ENCODE measurements at places on chromosomes 4 and X. TPM values are rescaled to one million over a fixed set of nuclear protein-coding genes. Genes with fewer than 3 reads are reported as not detected.

The FRAS1 gene
- total RNA-seq, result 6.2 TPM

- no peak overlapping the region for H3K27ac ChIP-seq
- no peaks in the 10 kb centered on the region for H3K36me3 ChIP-seq
- no peak overlapping the region for H3K4me3 ChIP-seq
- no peaks in the 10 kb centered on the region for H3K27me3 ChIP-seq
- no peak for DNase-seq
These were observed 103.9 kb downstream of the MMRN1 start for GRCh38 chr4:89998469-89999011.

- no peak overlapping the region for H3K27ac ChIP-seq
- no peaks in the 10 kb centered on the region for H3K36me3 ChIP-seq
These were observed 194.3 kb downstream of the MGST2 start for GRCh38 chr4:139859876-139860275.

The CT45A10 gene
- not detected for total RNA-seq

DNA sequence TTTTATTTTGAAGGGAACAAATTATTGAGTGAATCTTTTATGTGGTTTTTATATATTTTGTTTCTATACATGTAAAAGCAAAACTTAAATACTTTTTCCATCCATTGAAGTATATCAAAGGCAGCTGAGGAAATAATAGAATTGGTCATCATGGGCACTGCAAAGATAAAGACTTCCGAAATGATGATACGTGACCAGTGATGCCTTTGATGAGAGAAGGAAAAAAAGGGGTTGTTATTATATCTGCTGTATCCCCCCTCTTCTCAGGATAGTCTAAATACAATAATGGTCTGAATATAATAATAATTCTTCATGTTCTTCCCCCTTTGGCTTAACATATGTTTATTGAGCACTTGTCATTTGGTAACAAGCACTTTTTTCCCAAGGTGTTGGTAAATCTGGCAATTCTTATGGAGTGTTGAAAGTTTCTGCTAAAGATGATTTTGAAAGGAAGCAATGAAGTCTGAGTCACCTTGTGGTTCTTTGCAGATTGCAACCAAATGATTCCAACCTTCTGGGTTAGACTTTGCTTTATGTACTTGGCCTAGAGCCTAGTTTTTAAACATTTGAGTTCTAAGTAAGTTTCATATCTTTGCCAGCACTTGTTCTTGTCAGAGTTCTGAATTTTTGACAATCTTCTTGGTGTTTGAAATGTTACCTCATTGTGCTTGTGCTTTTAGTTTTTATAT is 60.8 kb downstream of the USP9X start:
- H3K4me3 ChIP-seq, result no peak overlapping the region
- DNase-seq, result no peak

The CRMP1 gene
- 1.4 TPM for total RNA-seq

The CT47B1 gene
- total RNA-seq, result not detected

GRCh38 chrX:79482686-79483085 is 115.6 kb upstream of the ITM2A start:
- no peak overlapping the region for H3K4me3 ChIP-seq
- no peaks in the 10 kb centered on the region for H3K4me1 ChIP-seq
- H3K27me3 ChIP-seq, result no peaks in the 10 kb centered on the region
- no peaks in the 10 kb centered on the region for H3K36me3 ChIP-seq
- no peak for DNase-seq
- H3K27ac ChIP-seq, result no peak overlapping the region

DNA sequence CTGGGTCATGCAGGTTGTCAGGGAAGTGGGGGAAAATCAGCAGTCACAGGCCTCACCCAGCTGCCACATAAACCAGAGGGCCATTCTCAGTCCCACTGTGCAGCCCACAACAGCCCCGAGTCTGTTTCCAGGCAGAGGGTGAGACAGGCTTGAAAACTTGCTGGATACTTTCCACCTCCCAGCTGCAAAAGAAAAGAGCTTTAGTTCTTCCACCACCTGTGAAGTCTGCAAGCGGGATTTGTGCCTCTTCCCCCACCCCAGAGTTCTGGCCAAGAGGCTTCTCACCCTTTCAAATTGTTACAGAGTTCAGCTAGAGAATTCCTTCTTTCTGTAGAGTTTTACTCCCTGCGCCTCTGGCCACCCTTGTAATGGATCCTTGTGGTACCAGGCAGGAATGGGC is 115.5 kb upstream of the ZDHHC15 start:
- H3K4me3 ChIP-seq, result no peak overlapping the region
- no peaks in the 10 kb centered on the region for H3K4me1 ChIP-seq
- H3K27me3 ChIP-seq, result no peaks in the 10 kb centered on the region
- no peak for DNase-seq
- no peaks in the 10 kb centered on the region for H3K36me3 ChIP-seq
- H3K27ac ChIP-seq, result no peak overlapping the region

The DEFB131A gene
- total RNA-seq, result not detected

- H3K27ac ChIP-seq, result no peak overlapping the region
- no peaks in the 10 kb centered on the region for H3K36me3 ChIP-seq
- no peaks in the 10 kb centered on the region for H3K27me3 ChIP-seq
- DNase-seq, result no peak
- H3K4me1 ChIP-seq, result no peaks in the 10 kb centered on the region
These were observed 137.8 kb upstream of the DUSP21 start for GRCh38 chrX:44705817-44706551.

The PAK3 gene
- 0.73 TPM for total RNA-seq

DNA sequence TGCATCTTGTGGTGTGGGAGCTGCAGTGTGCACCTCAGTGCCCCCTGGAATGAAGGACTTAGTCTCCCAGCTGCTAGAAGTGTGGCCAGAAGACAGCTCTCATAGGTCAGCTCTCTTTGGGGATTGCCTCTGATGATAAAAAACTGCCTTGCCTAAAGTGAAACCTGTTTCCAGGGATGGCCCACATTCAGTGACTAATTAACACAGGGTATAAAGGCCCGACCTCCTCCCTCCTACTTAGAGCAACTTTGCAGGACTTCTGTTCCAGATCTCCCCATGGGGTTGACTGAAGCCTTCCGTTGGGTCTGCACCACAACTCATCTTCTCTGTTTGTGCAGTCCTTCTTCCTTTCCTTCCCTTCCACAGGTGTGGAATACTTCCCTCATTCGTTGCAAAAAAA is 53.2 kb downstream of the SPINK2 start:
- no peak overlapping the region for H3K4me3 ChIP-seq
- no peaks in the 10 kb centered on the region for H3K36me3 ChIP-seq
- H3K4me1 ChIP-seq, result no peaks in the 10 kb centered on the region
- DNase-seq, result no peak

The GUCY1A1 gene
- 60.3 TPM for total RNA-seq

DNA sequence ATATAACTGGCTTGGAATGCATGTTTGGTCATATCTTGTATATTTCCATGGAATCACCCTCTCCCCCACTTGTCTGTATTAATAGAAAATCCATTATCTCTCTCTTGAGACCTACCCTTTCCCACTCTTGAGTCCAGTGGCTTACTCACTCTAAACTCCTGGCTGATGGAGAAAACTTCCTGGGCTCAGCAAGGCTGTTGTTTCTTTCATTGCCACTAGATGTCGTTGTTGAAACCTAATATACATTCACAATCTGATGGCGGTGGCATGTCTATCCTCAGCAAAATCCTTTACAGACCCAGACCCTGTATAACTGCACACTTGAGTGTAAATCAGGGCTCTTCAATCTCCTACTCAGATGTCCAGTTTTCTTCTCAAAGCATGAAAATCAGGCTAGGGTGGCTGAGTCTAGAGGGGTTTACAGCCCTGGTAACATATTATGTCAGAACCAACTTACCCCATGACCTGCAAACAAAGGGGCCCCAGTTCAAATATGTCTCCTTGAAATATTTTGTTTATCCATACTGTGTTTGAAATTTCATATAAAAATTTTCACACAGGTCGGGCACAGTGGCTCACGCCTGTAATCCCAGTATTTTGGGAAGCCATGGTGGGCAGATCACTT is 70.0 kb upstream of the FAM241A start:
- no peaks in the 10 kb centered on the region for H3K4me1 ChIP-seq
- H3K27me3 ChIP-seq, result no peaks in the 10 kb centered on the region

The NRK gene
- 0.62 TPM for total RNA-seq

DNA sequence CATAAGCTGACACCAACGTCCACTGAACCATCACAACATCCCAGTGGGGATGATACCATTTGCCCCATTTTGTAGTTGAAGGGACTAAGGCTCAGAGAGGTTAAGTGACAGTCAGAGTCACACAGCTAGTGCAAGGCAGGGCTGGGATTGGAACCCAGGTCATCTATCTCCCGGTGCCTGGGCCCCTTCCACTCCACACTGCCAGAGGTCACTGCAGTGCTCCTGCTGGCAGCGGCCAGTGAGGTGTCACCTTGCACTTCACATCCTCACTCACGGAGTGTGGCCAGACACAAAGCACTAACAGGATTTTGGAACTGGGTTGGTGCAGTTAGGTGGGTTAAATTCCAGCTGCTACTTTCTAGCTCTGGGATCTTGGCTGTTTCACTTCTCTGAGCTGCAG is 118.7 kb downstream of the ENPP6 start:
- no peaks in the 10 kb centered on the region for H3K36me3 ChIP-seq
- no peak for DNase-seq
- H3K4me1 ChIP-seq, result peaks cover 3% of the 10 kb centered on the region
- H3K27me3 ChIP-seq, result no peaks in the 10 kb centered on the region
- H3K27ac ChIP-seq, result no peak overlapping the region
